ENCODE measurements at places on chromosomes 6 and 20.

GRCh38 chr6:130381012-130381411, 15.2 kb downstream of the TMEM200A start:
- DNase-seq: no peak

- DNase-seq: no peak
These were observed 51.3 kb upstream of the CITED2 start for GRCh38 chr6:139425780-139426179.

GRCh38 chr20:8777911-8778310, 291.0 kb upstream of the PLCB4 start:
- DNase-seq: peak; percentile 11

GRCh38 chr6:30615958-30616810, 859 bp downstream of the PPP1R10 start:
- DNase-seq: peak; percentile 52

- DNase-seq: no peak
These were observed 49.7 kb upstream of the STK35 start for GRCh38 chr20:2051946-2052345.

- no peak for DNase-seq
These were observed 67.2 kb upstream of the KIF25 start for GRCh38 chr6:167930295-167930694.

DNA sequence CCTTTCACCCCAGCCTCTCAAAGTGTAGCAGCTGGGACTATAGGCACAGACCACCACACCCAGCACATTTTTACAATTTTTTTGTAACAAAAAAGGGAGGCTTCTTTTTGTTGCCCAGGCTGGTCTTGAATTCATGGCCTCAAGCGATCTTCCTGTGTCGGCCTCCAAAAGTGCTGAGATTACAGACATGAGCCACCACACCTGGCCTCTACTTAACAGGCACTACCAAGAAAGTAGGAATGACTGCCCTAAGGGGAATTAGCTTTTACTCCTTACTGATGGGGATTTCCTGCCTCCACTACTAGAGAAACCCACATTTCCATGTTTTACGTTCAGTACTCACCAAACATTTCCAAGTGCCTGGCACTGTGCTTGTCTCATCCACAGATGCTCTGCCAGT, 109.6 kb downstream of the CARMIL1 start:
- no peak for DNase-seq

GRCh38 chr6:133972388-133972787, 19.4 kb downstream of the TBPL1 start:
- no peak for DNase-seq

DNA sequence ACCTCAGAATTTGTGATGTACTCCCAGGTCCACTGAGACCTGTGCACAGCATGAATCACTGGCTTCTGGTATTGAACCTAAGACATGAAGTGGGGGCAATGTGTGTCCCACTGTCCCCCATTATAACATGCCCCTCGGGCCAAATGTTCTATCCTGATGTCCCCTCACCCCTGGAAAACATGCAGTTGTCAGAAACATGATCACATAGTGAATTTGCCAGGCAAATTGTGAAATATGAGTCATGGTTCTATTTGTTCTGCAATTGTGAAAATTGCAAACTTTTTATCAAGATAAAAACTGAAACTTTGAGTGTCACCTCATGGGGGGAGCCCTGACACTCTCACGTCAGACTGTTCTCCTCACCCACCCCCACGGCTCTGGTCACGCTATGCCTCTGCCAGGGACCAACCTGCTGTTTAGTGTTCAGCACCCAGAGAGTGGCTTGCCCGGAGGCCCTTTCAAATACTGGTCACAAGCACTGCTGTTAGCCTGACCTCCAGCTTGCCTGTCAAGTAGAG, 305.3 kb downstream of the CLIC5 start:
- peak; percentile 75 for DNase-seq

DNA sequence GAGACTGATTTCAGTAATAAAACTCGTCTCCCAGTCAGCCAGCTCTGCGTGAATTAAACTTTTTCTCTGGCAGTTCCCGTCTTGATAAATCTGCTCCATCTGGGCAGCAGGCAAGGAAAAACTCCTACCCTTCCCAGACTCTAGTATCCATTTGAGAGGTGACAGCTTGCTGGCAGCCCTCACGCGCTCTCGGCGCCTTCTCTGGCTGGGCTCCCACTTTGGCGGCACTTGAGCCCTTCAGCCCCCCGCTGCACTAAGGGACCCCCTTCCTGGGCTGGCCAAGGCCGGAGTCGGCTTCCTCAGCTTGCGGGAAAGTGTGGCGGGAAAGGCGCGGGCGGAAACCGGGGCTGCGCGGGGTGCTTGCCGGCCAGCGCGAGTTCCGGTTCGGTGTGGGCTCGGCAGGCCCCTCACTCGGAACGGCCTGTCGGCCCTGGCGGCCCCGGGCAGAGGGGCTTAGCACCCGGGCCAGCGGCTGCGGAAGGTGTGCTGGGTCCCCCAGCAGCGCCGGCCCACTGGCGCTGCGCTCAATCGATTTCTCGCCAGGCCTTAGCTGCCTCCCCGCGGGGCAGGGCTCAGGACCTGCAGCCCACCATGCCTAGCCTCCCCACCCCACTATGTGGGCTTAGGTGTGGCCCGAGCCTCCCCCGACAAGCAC, 21.8 kb upstream of the GMPR start:
- no peak for DNase-seq

GRCh38 chr6:98831057-98831958, 3.1 kb upstream of the POU3F2 start:
- no peak for DNase-seq

DNA sequence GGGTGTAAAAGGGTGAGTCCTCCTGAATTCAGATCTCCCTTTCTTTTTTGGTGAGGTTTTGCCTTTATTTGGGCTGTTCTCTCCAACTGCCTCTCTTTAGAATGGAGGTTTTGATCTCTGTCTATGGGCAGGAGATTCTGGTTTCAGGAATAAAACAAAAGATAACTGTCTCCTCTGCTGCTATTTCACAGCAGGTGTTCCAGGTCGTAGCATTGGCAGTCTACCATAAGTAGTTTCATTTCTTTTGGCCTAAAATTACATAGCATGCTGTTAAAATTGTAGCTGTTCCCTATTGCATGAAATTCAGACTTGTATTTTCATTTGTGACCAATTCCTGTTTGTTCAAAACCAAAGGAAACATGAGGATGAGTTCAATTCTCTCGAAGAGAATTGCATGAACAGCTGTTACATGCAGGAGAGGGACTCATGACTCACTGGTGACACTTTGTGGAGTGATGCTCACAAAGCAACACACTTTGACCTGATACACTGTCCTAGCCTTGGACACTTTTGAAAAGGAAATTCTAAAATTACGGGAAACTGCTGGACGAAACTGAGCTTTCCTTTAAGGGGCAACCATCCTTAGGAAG, 76.8 kb upstream of the SIRPG start:
- peak; percentile 64 for DNase-seq

DNA sequence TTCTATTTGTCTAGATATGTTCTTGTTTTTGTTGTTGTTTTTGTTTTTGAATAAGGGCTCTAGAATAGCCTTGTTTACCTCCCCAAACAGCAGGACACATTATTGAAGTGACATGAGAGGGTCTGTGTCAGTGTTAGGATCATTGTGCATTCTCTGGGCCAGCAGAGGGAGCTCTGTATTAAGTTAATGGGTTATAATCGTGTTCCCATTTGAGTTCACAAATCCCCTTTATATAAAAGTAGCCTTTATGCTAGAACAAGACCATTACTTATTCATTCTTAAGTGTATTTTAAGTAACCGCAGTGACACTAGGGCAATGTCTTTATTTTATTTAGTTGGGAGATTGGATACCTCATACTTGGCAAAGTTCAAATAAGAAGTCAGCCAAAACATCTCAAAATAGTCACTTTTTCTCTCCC, 44.8 kb downstream of the STK4 start:
- DNase-seq: peak; percentile 71

- DNase-seq: no peak
These were observed 25.1 kb downstream of the SERPINB9 start for GRCh38 chr6:2877960-2878359.

DNA sequence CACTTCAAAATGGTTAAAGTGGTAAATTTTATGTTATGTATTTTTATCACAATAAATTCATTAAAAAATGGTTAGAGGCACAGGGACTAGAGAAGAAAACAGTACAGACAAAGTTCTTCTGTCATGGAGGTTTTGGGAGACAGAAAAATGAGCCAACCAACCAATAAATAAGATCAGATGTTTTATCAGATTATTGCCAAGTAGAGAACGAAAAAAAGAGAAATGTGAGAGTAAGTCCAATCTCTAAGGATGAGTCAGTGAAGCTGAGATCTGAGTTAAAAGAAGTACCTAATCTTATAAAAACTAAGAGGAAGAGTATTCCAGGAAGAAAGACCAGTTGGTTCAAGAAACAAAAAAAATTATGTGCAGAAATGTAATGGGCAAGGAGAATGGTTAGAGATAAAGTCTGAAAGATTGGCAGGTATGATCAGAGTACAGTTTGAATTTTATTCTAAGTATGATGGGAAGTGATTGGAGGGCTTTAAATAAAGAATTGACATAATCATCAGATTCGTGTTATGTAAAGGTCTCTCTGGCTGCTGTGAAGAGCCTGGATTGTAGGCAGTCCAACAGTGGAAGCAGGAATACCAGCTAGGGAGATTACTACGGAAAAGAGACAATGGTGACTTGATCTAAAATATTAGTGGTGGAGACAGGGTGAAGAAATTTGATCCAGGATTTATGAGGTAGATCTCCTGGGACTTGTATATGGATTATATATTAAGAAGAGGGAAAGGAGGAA, 79.6 kb downstream of the RCAN2 start:
- no peak for DNase-seq

- DNase-seq: no peak
These were observed 28.7 kb downstream of the PTPRK start for GRCh38 chr6:128491610-128492206.

- no peak for DNase-seq
These were observed 928.7 kb upstream of the GJE1 start for GRCh38 chr6:141203902-141204575.

DNA sequence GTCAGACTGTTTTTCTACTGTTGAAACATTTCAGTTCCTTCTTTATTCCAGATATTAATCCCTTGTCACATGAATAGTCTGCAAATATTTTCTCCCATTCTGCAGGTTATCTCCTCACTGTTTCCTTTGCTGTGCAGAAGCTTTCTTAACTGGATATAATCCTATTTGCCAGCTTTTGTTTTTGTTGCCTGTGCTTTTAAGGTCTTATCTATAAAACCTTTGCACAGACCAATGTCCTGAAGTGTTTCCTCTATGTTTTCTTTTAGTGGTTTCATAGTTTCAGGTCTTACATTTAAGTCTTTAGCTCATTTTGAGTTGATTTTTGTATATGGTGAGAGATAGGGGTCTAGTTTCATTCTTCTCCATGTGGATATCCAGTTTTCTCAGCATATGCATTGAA, 19.2 kb downstream of the NCOA6 start:
- DNase-seq: no peak

- DNase-seq: no peak
These were observed 304.2 kb upstream of the PRDM1 start for GRCh38 chr6:105781915-105782314.

GRCh38 chr6:132865829-132866228, 51.5 kb downstream of the RPS12 start:
- no peak for DNase-seq

DNA sequence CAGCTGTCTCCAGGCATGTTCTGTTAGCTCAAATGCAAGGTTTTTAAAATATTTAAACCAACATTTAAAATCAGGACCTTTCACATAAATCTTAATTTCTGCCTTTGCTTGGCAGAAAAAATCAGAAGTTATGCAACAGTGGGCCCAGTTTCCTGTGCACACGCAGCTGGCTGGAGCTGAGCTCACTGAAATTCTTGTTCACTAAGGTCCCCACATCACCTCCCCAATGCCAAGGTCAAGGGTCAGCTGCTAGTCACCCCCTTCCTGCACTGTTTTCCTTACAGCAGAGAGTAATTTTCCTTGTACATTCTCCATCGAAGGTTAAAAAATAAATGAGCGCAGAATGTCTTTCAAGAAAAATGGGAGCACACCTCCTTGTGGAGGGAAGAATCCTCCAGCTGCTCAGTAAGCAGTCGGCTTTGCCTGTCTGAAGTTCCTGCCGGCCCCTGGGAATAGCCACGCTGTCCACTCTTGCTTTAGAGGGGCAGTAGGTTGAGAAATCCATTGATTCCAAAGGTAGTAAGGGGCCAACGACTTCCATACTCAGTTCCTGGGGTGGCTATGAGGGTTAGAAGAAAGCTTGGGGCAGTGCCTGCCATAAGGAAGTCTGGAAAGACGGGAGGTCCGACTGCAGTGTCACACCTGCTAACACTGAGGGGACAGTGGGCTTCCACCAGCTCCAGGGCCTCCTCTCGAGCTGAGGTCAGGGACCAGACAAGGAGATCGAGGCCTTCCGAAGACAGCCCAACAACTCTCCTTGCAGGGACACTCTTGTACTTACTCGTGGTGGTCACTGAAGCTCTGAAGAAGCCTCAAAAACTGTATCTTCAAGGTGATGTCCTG, 56.8 kb downstream of the MYH7B start:
- DNase-seq: peak; percentile 9

DNA sequence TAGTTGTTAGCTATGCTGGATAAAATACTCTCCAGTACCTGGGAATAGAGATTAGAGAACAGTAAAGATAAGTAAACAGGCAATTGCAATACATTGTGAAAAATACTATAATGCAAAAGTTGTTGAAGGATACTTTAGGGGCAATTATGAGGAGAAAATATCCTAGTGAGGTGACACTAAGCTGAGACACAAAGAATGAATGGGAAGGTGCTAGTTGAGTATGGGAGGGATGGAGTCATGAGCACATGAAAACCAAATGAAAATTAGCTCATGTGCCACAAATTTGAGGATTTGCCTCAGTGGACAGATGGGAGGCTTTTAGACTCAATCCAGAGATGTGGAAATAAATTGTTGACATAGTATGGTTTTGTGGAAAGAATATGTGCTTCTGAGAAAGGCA, 370.5 kb upstream of the MMS22L start:
- no peak for DNase-seq

Data from suppressor macrophage (primary cell).